ENCODE measurements at places on chromosomes 16 and 17. TPM values are rescaled to one million over a fixed set of nuclear protein-coding genes. Genes with fewer than 3 reads are reported as not detected.

Gene NPIPB2
- total RNA-seq, result 8.5 TPM

DNA sequence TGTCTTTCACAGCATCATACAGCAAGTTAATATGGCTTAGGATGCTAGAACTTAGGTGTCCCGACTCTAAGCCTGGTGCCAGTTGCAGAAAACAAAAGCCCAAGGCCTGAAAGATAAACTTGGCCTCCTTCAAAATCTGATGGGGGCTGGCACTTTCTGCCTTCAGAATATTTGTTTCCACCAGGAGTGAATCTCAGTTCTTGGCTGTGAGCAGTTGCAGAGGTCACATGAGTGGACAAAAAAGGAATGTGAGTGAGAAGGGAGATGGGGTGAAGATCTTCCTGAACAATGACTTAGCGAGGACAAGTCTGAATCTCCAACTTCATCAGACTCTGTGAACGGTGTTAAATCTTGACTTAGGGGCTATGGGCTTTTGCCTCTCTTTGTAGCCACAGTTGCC lies 46.6 kb downstream of the HOXB1 start:
- H3K36me3 ChIP-seq, result no peaks in the 10 kb centered on the region
- H3K27ac ChIP-seq, result no peak overlapping the region
- peaks cover 4% of the 10 kb centered on the region for H3K27me3 ChIP-seq
- DNase-seq, result no peak

DNA sequence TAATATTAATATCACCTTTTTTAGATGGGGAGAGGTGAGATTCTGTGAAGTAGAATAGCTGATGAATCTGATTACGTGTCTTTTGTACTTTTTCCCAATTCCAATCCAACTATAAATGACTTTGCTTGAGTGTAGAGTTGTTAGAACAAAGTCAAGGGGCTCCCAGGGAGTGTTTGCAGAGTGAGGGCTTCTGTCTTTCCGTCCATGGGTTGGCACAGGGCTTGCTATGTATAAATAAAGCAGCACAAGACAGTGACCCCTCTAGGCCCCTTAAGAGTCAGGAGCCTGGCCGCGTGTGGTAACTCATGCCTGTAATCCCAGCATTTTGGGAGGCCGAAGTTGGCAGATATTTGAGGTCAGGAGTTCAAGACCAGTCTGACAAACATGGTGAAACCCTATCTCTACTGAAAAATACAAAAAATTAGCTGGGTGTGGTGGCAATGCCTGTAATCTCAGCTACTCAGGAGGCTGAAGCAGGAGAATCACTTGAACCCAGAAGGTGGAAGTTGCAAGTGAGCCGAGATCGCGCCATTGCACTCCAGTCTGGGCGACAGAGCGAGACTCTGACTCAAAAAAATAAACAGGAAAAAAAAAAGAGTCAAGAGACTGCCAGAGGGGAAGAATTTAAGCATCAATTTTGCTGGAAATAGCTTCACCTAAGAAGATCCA lies 127.9 kb upstream of the HS3ST3A1 start:
- no peak for DNase-seq
- peaks cover 7% of the 10 kb centered on the region for H3K27me3 ChIP-seq
- no peak overlapping the region for H3K27ac ChIP-seq
- no peaks in the 10 kb centered on the region for H3K36me3 ChIP-seq
- no peaks in the 10 kb centered on the region for H3K4me1 ChIP-seq

DNA sequence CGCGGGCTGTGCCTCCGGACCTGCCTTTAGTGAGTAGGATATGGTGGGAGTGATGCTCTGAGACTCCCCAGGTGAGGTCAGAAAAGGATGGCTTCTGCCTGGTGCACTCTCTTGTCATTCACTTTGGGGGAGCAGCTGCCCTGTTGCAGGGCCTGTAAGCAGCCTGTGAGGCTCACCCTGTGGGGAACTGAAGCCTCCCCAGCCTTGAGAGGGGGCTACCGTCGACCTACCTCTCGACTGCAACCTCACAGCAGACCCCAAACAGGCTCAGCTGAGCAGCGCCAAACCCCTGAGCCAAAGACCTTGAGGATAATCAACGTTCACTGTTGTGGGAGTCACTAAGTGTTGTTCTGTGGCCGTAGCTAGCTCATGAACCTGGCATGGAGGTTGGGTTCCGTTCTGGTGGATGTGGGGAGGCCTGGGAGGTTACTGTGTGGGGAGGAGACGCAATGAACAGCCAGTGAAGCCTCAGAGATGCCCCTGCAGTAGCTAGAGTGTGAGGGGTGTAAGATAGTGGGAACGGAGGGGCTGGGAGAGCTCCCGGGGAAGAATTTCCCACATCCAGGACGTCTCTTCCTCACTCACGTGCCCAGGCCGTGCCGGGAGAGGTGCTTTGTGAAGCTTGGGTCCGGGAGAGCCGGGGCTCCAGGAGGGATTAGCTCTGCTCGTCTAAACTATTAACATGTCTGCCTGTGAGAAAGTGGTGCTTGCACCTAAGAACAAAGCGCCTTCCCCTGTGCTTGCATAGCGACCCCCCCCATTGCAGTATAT lies 38.8 kb downstream of the METRNL start:
- H3K4me3 ChIP-seq, result no peak overlapping the region
- H3K27ac ChIP-seq, result no peak overlapping the region
- peaks cover 9% of the 10 kb centered on the region for H3K4me1 ChIP-seq
- peaks cover 8% of the 10 kb centered on the region for H3K27me3 ChIP-seq
- DNase-seq, result no peak

Gene KRTAP2-2
- total RNA-seq, result not detected

- peaks cover 25% of the 10 kb centered on the region for H3K36me3 ChIP-seq
- H3K4me1 ChIP-seq, result peaks cover 2% of the 10 kb centered on the region
- peak overlapping the region; percentile 3 for H3K27ac ChIP-seq
- H3K4me3 ChIP-seq, result no peak overlapping the region
- no peaks in the 10 kb centered on the region for H3K27me3 ChIP-seq
- no peak for DNase-seq
These were observed 39.0 kb downstream of the NLRP1 start for GRCh38 chr17:5545051-5545987.

Gene CA5A
- not detected for total RNA-seq

Gene RPUSD1
- total RNA-seq, result 7.2 TPM

DNA sequence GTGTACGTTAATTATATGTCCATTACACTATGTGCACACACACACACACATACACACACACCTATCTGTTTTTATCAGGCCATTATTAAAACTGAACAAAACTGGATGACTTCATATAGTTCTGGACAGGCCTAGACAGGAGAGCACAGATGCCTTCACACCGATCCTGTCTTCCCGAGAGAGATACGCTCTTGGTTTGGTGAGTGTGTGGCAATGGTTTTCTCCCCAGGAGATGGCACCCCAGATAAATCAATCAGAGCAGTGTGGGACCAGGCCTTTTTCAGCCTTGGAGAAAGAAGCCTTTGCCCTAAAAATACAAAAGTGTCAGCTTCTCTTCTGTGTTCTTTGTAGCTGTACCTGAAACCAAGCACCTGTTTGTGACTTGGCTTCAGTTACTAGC lies 83.7 kb downstream of the CPPED1 start:
- peaks cover 8% of the 10 kb centered on the region for H3K36me3 ChIP-seq
- no peaks in the 10 kb centered on the region for H3K27me3 ChIP-seq
- H3K4me1 ChIP-seq, result no peaks in the 10 kb centered on the region
- DNase-seq, result peak; percentile 5

- H3K27ac ChIP-seq, result no peak overlapping the region
- no peak overlapping the region for H3K4me3 ChIP-seq
- no peaks in the 10 kb centered on the region for H3K27me3 ChIP-seq
These were observed 670.0 kb downstream of the MAF start for GRCh38 chr16:78930561-78930960.

Gene PLLP
- total RNA-seq, result 0.41 TPM

DNA sequence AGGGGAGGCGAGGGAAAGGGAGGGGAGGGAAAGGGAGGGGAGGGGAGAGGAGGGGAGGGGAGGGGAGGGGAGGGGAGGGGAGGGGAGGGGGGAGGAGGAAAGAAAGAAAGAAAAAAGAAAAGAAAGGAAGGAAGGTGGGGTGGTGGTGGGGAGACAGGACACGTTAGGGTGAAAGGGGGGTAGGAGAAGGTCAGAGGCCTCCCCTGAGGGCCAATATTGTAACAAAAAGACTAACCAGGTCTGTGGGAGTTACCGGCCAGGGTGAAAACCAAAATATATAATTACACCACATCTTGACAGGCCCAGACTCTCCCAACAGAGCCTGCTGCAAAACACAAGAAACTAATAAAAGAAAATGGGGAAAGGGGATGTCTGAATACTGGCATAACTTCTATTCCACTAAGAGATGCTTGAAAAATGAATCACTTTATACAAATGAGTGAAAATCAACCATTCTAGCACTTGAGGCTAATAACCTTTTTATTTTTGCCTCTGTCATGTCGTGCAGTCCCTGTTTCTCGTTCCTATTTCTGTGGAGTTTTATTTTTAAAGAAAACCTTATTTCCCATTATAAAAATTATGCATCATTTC lies 10.0 kb downstream of the WDR45B start:
- H3K4me3 ChIP-seq, result no peak overlapping the region
- no peak for DNase-seq
- H3K27me3 ChIP-seq, result no peaks in the 10 kb centered on the region
- no peak overlapping the region for H3K27ac ChIP-seq

Gene CCL16
- not detected for total RNA-seq

DNA sequence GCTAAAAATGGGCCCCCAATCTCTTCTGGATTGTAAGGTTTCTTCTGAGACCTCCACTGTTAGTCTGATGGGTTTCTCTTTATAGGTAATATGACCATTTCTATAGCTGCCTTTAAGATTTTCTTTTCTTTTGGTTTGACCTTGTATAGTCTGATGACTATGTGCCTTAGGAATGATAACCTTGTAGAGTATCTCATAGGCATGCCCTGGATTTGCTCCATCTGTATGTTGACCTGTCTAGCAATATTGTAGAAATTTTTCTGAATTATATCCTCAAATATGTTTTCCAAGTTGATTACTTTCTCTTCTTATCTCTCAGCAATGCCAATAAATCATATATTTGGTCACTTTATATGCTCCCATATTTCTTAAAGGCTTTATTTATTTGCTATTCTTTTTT lies 1403.8 kb upstream of the GOT2 start:
- no peak overlapping the region for H3K27ac ChIP-seq
- no peaks in the 10 kb centered on the region for H3K4me1 ChIP-seq
- no peak for DNase-seq
- H3K4me3 ChIP-seq, result no peak overlapping the region
- H3K27me3 ChIP-seq, result no peaks in the 10 kb centered on the region
- H3K36me3 ChIP-seq, result no peaks in the 10 kb centered on the region

- peaks cover under 1% of the 10 kb centered on the region for H3K27me3 ChIP-seq
- no peak overlapping the region for H3K4me3 ChIP-seq
- H3K36me3 ChIP-seq, result no peaks in the 10 kb centered on the region
- DNase-seq, result no peak
- H3K27ac ChIP-seq, result no peak overlapping the region
- peaks cover 3% of the 10 kb centered on the region for H3K4me1 ChIP-seq
These were observed 43.2 kb downstream of the RPH3AL start for GRCh38 chr17:309361-309888.

Gene C16orf86
- total RNA-seq, result 3.2 TPM

- H3K27me3 ChIP-seq, result peaks cover 40% of the 10 kb centered on the region
- no peak overlapping the region for H3K27ac ChIP-seq
- no peaks in the 10 kb centered on the region for H3K36me3 ChIP-seq
- peak overlapping the region; percentile 68 for H3K4me3 ChIP-seq
- peak; percentile 28 for DNase-seq
- H3K4me1 ChIP-seq, result peaks cover 15% of the 10 kb centered on the region
These were observed 190.4 kb downstream of the USP22 start for GRCh38 chr17:20852239-20852989.

GRCh38 chr16:30896889-30897733 lies 697 bp downstream of the CTF1 start:
- peaks cover 48% of the 10 kb centered on the region for H3K4me1 ChIP-seq
- peak overlapping the region; percentile 79 for H3K27ac ChIP-seq
- DNase-seq, result peak; percentile 87
- H3K4me3 ChIP-seq, result peak overlapping the region; percentile 69
- no peaks in the 10 kb centered on the region for H3K36me3 ChIP-seq
- H3K27me3 ChIP-seq, result no peaks in the 10 kb centered on the region

- peaks cover 19% of the 10 kb centered on the region for H3K4me1 ChIP-seq
- H3K27ac ChIP-seq, result peak overlapping the region; percentile 37
- H3K36me3 ChIP-seq, result no peaks in the 10 kb centered on the region
- H3K4me3 ChIP-seq, result peak overlapping the region; percentile 34
These were observed 260.4 kb upstream of the TBX2 start for GRCh38 chr17:61139219-61139618.

Gene AANAT
- total RNA-seq, result not detected

DNA sequence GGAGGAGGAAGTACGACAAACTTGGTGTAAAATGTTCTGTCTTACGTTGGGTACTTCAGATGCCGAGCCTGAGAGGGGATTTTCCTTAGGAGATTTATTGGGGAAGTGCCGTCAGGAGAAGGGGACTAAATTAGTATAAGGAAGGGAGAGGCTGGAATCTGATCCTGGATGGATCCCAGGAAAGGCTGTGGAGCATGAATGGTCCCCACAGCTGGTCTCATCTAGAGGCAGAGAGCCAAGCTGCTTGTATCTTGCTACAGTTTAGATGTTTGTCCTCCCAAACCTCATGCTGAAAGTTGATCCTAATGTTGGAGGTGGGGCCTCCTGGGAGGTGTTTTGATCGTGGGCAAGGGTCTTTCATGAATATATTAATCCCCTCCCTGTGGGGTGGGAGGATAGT lies 798.4 kb upstream of the EEF2KMT start:
- no peak for DNase-seq
- H3K36me3 ChIP-seq, result no peaks in the 10 kb centered on the region
- no peaks in the 10 kb centered on the region for H3K4me1 ChIP-seq
- H3K27ac ChIP-seq, result no peak overlapping the region
- no peaks in the 10 kb centered on the region for H3K27me3 ChIP-seq
- H3K4me3 ChIP-seq, result no peak overlapping the region

Gene AURKB
- total RNA-seq, result 243 TPM

DNA sequence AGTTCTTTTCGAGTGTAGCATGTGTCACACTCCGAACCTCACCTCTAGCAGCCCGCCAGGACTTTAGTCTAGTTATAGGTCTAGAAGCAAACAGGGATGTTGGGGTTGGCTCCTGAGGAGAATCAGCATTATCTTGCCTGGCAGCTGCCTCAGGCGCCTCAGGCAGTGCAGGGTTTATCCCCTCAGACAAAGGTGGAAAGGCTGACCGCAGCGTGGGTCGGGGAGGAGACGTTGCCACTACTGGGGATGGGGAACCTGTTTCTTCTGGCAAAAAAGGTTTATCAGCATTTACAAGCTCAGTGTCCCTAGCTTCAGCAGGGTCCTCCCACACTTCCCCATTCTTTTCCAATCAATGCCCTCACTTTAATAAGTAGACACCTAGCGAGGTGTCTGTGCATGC lies 40.6 kb downstream of the CRISPLD2 start:
- H3K27ac ChIP-seq, result no peak overlapping the region
- H3K4me1 ChIP-seq, result no peaks in the 10 kb centered on the region
- DNase-seq, result no peak
- no peak overlapping the region for H3K4me3 ChIP-seq
- peaks cover 2% of the 10 kb centered on the region for H3K36me3 ChIP-seq

Gene SLFN14
- not detected for total RNA-seq

- H3K4me3 ChIP-seq, result no peak overlapping the region
- no peaks in the 10 kb centered on the region for H3K36me3 ChIP-seq
- H3K4me1 ChIP-seq, result no peaks in the 10 kb centered on the region
- no peaks in the 10 kb centered on the region for H3K27me3 ChIP-seq
- DNase-seq, result no peak
- no peak overlapping the region for H3K27ac ChIP-seq
These were observed 117.8 kb downstream of the AATF start for GRCh38 chr17:37066322-37067255.

GRCh38 chr17:6435968-6436367 lies 1.0 kb upstream of the AIPL1 start:
- H3K4me1 ChIP-seq, result peaks cover 2% of the 10 kb centered on the region
- H3K36me3 ChIP-seq, result no peaks in the 10 kb centered on the region
- H3K27ac ChIP-seq, result no peak overlapping the region
- H3K4me3 ChIP-seq, result no peak overlapping the region

Measured in activated naive CD4-positive, alpha-beta T cell treated with anti-CD3 and anti-CD28 coated beads for 36 hours (primary cell).